ENCODE measurements at places on chromosomes 11 and 22.

DNA sequence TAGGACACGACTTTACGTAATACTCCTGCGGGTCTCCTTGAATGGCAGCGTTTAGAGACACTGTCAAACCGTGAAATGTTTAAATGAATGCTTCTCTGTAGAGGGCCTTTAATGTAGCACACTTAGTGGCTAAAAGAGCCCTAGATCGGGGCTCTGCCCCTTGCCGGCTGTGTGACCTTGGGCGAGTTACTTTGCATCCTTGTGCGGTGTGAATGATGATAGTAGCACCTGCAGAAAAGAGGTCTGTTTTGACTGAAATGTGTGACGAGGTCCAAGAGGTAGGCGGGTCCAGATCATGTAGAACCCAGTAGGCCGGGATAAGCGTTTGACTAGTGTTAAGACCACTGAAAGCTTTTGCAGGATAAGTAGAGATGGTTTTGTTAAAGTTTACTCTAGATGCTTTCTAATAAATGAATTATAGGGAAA, 866 bp downstream of the MED17 start:
- no peak for DNase-seq

DNA sequence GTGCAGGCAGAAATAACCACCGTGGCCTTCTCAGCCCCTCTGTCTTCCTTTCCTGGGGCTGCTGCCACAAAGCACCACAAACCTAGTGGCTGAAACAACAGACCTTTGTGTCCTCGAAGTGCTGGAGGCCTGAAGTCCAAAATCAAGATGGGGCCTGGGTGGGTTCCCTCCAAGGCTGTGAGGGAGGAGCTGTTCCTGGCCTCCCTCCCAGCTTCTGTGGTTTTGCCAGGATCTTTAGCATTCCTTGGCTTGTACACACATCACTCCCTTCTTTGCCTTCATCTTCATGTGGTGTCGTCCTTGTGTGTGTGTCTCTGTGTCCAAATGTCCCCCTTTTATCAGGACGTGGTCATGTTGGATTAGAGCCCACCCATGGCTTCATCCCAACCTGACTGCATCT, 29.0 kb upstream of the PARVG start:
- DNase-seq, result no peak

GRCh38 chr11:119195680-119196079, 10.4 kb downstream of the NHERF4 start:
- no peak for DNase-seq

GRCh38 chr11:3006505-3007260, 14.6 kb upstream of the NAP1L4 start:
- no peak for DNase-seq

DNA sequence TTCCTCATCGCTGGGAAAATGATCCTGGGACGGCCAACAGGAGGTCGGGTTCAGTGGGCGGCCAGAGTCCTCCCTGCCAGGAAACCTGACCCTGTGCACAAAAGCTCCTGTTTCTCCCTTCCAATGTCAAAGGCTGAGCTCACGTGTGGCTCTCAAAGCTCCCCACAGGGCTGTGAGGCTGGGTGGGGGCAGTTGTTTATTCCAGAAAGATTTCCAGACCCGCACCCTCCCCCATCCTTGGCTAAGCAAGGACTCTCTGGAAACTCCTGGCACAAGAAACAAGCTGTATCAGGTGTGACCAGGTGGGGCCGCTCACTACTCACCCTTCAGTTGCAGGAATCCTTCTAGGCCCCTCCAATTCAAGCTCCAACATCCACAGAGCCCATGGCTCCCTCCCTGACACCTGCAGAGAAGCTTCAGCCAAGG, 131.9 kb downstream of the SHANK2 start:
- peak; percentile 52 for DNase-seq

DNA sequence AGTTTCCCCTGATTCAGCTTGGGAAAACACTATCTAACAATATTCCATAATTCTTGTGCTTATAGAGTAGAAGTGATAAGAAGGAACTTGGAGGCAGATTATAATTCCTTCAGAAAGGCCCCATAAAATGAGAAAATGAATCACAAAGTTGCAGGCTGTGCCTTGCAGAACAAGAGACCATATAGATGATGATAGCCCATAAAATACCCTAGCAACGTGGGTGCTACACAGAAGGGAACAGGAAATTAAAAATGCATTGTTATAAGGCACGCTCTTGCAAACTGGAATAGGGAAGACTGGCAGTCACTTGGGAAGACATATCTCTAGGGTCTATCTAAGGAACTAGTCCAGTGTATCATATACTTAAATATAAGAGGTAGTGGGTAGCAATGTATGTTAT, 67.6 kb downstream of the KIF18A start:
- no peak for DNase-seq

- DNase-seq, result no peak
These were observed 431 bp downstream of the KMT2A start for GRCh38 chr11:118436639-118437207.

DNA sequence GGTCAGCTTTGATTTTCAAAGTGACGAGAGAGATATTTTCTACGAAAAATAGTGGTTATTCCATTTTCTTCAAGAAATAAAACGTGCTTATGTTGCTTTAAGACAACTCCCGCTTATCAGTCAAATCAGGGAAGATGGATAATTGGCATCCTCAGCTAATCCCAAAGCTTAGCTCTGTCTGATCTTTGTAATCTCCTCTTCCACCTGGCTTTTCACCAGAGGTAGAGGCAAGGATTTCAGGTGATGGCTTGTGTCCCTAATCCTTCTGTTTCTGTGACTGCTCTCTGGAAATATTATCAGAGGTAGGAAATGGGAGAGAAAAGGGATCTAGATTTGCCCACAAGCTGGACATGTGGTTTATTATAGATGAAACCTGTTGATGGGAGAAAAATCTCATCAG, 78.9 kb downstream of the DBX1 start:
- DNase-seq, result no peak

GRCh38 chr11:67117672-67118180, 1.3 kb upstream of the KDM2A start:
- DNase-seq, result no peak

GRCh38 chr22:19971276-19972124, 29.9 kb upstream of the TXNRD2 start:
- no peak for DNase-seq
